ENCODE measurements at places on chromosomes 4 and X. TPM values are rescaled to one million over a fixed set of nuclear protein-coding genes. Genes with fewer than 3 reads are reported as not detected.

GRCh38 chrX:36986231-36986630 lies 21.9 kb upstream of the FAM47C start:
- DNase-seq = no peak

DNA sequence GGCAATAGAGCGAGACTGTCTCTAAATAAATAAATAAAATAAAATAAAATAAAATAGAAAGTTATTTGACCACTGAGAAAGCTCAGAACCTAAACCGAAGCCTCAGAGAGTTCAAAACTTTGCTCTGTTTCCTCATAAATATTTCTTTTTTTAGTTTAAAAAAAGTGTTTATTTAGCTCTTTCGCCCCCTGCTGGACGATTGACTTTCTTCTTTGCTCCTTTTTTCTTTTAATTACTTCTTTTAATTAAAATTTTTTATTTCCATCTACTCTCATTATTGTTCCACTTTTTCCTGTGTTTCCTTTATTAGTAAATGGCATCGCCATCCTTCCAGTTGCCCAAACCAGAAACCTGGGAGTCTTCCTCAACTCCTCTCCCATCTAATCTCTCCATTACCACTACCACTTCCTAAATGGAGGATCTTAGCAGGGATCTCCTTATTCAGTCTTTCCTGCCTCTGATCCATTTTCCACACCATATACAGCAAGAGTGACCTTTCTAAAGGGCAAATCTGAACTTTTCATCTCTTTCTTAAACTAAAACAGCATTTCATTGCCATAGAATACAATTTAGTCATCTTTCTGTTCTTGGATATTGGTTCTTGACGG lies 728 bp upstream of the IL13RA2 start:
- no peak for DNase-seq

DNA sequence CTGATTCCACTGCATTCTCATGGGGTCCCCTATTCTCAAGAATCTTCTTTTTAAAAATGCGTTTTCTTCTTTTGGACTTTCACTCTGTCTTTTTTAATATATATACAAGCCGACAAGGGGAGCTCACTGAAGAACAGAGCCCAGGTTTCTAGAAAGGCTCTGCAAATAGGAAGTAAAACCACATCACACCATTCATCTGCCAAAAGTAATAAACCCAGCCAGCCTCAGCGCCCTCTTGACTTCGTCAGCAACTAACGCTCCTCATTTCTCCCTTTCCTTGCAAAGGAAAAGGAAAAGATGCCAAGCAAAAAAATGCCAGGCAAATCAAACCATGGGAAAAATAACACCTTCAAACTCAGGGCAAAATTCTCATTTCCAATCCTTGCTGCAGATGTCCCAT lies 136.4 kb downstream of the HHIP start:
- DNase-seq = no peak

Gene TSPAN5
- total RNA-seq = 5.7 TPM

- no peak for DNase-seq
Measured at GRCh38 chr4:14178421-14178820, 550.9 kb upstream of the BOD1L1 start.
